ENCODE measurements at places on chromosomes 13 and 19.
A peak's percentile ranks its signal among the peaks of the same experiment; 100 is the strongest.

DNA sequence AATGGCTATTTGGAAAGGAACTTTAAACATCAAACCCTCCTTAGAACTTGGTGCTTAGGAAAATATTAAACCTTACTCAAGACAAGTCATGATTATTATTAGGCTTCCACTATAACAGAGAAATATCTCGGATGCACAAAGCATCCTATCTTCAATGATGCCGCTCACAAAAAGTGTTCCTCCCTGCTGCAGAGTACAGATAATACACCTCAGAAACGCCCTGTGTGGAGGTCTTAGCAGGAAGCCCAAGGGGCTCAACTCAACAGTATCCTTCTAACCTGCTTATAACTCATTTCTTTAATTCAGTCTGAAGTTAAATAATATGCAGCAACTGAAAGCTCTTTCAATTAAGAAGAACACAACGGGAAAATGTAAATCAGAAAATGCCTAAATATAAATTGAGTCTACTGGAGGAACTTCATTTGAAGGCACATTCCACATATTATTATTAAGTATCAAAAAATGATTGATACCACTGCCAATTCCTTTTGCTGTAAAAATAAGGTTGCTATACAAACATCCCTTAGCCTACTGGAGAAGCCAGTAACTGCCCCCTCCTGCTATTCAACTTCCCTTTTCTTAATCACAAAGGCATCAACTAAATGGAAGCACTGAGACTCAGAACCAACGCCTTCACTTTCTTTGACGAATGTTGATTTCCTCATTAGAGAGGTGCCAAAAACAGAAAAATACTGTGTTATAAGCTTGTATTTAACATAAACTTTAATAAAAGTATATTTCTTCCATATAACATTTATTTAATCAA is 12.0 kb downstream of the ELF1 start:
- DNase-seq = no peak

DNA sequence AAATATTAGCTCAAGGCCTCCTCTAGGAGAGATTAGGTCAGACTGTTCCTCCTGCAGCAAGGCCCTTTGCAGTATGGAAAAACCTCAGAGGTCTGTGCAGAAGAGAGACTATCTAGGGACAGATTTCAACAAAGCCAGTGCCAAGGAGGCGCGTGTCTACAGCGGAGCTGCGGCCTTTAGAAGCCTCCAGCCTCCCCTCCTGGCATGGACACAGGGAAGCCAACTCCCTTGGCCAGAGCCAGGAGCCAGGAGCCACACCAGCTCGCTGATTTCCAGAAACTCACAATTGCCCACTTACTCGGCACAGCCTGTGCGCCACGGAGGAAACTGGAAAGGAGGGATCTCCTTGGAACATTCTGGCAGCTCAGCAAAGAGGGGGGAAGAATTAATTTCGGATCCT is 63.4 kb downstream of the INSR start:
- DNase-seq = no peak

DNA sequence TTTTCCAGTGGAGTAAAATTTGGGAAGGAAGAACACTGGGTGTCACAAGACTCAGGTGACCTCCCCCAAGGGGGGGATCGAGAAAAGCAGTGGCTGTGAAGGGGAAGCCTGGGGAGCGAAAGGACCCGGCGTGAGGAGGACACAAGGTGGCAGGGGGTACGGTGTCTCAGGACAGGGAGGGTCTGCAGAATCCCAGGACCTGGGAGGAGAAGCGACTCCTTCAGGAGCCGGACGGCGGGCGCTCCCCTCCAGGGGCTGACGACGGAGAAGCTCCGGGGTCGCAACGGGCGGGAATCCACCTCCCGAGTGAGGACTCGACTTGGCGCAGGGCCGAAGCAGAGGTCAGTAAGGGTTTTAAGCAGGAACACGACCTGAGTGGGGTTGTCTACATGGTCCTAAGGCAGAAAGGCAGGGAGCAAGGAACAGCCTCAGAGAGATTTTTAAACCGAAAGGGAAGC is 529 bp downstream of the ZNF836 start:
- no peak for DNase-seq

GRCh38 chr13:83340170-83340569 is 542.1 kb downstream of the SLITRK1 start:
- DNase-seq = no peak

DNA sequence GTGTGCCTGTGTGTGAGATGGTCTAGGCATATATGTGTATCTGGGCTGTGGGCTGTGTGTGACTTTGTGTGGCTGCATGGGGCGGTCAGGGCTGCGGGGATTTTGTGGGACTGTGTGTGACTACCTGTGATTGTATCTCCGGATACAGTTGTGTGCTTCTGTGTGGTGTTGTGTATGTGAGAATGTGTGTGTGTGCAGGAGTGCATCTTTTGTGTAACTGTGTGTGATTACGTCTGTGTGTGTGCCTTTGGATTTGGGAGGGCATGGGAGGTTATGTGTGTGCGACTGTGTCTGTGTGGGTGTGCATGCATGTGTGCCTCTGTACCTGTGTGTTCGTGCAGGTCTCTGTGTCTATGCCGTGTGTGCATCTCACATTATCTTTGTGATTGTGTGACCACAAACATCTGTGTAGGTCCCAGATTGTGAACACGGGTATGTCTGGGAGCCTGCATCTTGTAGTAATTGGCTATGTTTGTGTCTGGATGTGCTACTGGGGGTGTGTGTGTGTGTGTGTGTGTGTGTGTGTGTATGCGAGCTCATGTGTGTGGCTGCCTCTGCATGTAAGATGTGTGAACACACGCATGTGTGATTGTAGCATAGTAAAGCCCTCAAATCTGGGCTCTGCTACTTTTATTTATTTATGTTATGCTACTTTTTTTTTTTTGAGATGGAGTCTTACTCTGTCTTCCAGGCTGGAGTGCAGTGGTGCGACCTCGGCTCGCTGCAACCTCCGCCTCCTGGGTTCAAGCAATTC is 7.6 kb downstream of the EHD2 start:
- DNase-seq = no peak

- DNase-seq = no peak
These were observed 1.9 kb downstream of the SULT2B1 start for GRCh38 chr19:48553676-48554384.

- DNase-seq = no peak
These were observed 12.5 kb downstream of the PEPD start for GRCh38 chr19:33508941-33509614.

DNA sequence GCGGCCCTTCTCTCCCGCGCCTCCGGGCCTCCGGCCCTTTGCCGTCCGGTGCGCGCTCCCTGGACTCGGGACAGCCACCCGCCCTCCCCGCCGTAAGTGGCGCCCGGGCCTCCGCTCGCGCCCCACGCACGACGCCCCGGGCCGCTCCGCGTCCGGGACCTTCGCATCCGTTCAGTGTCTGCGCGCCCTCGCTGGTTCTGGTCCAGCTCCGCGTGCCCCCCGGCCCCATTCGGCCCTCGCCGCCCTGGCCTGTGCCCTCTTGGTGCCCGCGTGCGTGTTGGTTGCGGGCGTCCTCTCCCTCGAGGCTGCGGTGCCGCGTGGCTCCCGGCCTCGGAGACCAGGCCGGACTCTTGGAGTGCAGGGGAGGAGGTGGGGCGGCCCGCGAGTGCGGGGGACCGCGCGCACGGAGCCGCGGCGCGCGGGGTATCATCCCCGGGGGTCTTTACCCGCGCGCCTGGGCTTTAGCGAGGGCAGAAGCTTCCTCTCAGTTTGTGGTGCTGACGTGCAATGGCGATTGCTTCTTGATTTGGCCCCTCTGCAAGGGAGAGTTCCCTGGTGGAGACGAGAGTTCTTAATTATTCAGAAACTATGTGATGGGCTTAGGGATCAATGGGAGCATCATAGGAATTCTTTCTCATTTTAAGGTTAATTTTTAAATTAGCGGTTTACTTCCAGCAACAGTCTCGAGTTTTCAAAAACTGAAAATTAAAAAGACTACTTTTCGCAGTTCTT is 757 bp downstream of the WASF3 start:
- no peak for DNase-seq

DNA sequence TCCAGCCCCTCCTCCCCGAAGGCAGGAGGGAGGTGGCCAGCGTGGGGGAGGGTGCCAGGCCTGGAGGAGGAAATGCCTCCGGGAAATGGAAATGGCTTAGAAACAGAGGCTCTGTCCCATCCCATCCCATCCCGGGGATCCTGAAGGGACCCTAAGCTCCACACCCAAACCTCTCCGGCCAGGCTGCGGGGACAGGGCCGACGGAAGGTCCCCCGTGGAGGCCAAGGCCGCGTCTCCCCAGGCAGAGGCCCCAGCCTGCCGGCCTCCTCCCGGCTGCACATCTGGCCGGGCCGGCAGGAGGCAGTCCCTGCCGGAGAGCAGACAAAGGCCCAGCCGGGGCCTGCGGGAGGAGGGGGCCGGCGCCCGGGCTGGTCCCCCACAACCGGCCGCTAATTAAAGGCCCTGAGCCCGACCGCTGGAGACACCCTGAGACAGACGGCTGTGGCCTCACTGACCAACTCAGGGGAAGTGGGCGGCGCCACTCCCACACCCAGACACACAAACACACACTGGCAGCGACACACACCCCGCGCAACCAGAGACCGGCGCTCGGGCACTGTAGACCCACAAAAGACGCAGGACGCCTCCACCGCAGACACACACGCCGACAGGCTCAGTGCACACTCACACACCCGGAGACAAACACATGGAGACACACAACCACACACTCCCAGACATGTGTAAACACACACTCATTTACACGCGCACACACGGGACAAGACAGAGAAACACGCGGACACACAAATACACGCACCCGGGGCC is 1.1 kb downstream of the ADAMTS10 start:
- no peak for DNase-seq

DNA sequence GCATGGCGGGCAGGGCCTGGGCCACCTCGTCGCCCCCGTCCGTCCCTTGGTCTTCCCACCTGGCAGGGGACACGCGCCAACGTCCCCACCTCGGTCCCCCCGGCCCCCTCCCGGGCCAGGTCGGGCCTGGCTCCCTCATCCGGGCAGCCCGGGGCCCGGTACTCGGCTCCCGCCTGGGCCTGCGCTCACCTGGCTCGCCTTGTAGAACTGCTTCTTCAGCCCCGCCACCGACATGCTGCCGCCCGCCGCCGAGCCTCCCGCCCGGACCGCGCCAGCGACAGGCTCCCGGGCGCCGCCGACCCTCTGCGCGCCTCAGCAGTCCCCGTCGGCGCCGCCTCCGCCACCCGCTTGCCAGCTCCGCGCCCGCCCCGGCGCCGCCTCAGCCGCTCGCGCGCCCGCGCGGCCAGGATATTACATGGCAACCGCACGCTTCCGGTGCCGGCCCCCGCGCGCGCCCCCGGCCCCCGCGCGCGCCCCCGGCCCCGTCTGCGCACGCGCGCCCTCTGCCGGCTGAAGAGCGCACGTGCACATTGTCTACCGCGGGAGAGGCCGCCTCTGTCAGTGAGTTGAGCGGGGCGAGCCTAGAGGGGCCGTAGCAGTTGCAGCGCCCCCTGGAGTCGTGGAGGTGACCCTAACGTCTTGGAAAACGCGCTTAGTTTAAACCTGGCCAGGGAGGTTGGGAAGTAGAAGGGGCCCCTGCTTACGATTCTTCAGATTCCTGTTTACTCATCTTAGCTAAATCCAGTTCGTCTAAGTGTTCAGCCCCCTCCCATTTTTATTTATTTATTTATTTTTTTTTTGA is at the start of gene SH3GL1:
Gene SH3GL1, minus strand, starts transcription at position 413 of the 802 bp plus-strand sequence. Its CDS starts 179 bp downstream, at position 234.
- peak; percentile 73 for DNase-seq

DNA sequence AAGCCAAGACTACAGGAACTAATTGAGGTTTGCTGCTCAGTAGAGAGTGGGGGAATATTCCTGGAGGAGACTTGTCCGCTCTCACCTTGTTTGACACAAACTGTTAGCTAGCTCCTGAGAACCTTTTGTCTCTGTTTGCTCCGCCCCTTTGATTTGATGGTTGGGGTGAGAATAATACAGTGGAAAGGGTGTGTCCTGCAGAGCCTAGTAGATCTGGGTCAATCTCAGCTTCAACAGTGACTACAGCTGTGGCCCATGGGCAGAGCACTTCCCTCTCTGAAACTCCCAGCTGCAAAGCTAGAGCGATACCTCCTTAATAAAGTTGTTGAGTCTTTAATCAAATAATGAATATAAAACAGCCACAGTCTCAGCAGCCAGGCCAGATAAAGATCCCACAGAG is 576.7 kb downstream of the DIAPH3 start:
- DNase-seq = no peak

DNA sequence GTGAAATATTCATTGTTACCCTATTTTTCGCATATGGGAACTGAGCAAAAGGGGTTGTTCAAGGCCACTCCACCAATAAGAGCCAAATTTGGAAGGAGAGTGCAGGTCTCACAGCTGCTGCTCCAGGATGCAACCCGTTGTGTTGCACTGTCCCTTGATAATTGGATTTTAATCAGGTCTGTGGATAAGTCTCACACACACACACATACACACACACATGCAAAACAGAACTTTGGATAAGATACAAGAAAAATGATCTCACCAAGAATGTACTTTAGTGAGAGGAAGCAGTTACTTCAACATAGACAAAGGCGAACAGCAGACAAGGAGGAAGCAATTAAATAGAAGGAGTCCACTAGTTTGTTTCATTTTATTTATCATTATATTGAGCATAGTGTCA is 127.3 kb upstream of the EDNRB start:
- no peak for DNase-seq

- no peak for DNase-seq
These were observed 20.5 kb upstream of the LATS2 start for GRCh38 chr13:21081926-21082325.

GRCh38 chr13:90633849-90634248 is 713.6 kb upstream of the MIR17HG start:
- no peak for DNase-seq

DNA sequence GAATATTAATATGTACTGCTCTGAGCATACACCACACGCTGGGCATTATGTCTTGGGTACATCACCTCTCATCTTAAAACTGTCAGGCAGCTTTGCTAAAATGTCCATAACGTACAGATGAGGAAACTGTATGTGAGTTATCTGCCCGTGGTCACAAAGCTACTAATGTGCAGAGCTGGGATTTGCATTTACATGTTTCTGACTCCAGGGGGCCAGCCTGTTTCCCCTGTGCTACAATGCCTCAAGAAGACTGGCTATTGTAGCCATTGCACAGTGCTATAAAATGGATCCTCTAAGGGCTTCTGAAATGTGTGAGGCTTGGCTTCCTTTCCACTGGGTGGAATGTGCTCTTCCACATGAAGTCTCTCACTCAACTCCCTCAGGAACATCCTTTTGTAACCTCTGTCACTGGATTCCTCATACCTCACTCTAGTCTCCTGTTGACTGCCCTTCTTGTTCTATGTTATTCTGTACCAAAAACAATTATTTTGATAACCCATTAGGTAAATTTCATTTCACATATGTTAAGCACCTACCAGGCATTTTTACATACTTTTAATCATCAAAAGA is 95.6 kb upstream of the HTR2A start:
- no peak for DNase-seq

DNA sequence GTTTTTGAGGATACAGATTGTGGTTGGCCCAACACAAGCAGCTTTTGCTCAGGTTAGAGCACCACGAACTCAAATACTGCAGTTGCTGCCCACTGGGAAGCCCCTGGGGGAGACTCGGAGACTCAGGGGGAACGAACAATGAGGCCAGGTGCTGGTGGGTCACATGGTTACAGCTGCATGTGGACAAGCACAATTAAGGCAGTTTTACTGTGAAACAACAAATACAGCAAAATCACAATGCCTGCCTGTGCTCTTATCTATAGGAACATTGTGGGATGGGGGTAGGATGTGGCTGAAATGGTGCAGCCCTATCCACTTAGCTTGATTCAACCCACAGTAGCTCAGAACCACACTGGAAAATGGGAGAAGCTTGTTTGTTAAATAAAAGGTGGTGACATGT is 119.7 kb upstream of the SPATA13 start:
- no peak for DNase-seq

- no peak for DNase-seq
These were observed 9.6 kb downstream of the STARD13 start for GRCh38 chr13:33275916-33276315.

GRCh38 chr19:2984215-2984528 is 6.8 kb downstream of the TLE6 start:
- DNase-seq = no peak

All from NCI-H1694 (cell line).